HTR-8/SVneo (cell line): ENCODE measurements at places on chromosomes 4 and X.

- no peak for DNase-seq
Measured at GRCh38 chrX:38494239-38494823, 67.0 kb upstream of the TSPAN7 start.

DNA sequence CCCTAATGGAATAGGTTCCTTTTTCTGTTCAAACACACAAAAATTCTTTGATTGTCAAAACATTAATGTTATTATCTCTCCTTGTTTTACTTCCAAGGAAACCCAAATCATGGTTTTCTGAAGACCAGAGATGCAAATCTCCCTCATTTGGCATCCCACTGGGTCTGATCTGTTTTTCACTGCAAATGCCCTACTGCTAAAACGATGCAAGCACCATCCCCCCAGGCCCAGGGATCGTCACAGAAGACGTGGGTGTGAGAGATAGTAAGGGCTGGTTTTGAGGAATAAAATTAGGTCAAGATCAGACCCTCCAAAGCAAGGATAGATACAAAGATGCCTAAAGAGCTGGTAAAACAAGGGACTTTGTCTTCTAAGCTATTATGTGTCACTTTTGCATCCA lies 33.6 kb downstream of the GSPT2 start:
- no peak for DNase-seq

DNA sequence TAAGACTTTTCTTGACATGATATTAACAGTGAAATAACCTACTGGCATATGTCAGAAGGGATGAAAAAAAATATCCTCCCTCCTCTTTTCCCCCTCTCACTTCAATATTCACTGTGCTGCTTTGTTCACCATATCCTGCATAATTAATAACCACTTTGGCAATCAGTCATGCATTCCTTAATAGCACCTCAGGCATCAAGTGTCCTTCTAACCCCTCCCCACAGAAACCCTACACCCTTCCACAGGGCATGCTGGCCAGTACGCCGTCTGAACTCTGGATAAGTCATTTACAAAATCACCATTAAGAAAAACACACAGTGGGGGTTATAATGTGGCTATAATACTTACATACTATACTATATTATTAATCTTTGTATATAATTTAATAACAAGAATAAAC lies 165.9 kb downstream of the PDGFC start:
- DNase-seq = no peak

DNA sequence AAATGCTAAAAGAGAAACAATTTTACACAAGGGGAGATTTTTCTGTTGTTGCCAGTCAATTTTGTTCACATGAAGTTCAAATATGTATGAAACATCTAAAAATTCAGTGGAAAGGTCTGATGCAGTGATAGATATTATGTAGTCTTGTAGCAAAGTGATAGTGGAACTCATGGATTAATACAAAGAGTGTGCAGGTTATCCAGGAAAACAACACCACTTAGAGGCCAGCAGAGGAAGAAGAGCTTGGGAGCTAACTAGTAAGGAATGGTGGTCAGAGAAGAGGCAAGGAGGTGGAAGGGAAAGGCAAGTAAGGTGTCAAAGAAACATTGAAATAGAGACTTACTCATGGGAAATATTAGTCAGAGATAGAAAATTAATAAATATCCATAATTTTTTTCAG lies 395.6 kb downstream of the MAPK10 start:
- no peak for DNase-seq

DNA sequence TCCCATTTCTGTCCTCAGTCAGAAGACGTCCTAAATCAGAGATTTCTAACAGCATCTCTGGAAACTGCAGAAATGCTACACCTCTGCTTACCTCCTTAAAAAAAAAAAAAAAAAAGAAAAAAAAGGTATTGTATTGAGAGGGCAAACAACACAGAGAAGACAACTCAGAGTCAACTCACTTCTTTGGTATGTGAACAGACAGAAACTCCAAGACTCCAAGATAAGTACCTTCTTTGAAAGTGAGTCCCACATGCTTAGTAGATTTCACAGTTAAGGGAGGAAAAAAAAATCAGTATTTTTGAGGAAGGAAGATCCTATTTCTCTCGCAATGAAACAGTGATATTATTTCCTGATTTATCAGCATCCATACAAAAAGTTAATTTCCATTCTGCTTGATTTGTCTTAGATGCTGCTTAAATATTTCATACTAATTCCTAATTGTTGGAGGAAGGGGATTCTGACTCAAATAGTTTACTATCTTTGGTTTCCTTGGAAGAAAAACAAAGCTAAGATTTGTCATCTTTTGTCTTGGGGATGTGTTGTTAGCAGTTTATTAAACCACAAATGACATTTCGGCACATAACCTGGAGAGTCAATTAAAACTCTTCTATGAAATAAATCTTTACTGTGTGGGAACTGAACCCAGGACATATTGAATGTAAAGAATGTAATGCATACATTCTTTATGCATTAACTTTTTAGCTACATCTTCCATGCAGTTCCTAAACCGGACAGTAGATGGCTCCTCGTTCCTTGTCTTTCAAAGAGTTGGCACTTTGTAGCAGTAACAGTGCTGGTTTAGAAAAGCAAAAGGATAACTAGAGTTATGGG lies 4.7 kb downstream of the RASGEF1B start:
- no peak for DNase-seq

GRCh38 chr4:66572949-66573348 lies 902.7 kb upstream of the EPHA5 start:
- DNase-seq = no peak
